ENCODE measurements at places on chromosomes 11 and 22. TPM values are rescaled to one million over a fixed set of nuclear protein-coding genes. Genes with fewer than 3 reads are reported as not detected.

DNA sequence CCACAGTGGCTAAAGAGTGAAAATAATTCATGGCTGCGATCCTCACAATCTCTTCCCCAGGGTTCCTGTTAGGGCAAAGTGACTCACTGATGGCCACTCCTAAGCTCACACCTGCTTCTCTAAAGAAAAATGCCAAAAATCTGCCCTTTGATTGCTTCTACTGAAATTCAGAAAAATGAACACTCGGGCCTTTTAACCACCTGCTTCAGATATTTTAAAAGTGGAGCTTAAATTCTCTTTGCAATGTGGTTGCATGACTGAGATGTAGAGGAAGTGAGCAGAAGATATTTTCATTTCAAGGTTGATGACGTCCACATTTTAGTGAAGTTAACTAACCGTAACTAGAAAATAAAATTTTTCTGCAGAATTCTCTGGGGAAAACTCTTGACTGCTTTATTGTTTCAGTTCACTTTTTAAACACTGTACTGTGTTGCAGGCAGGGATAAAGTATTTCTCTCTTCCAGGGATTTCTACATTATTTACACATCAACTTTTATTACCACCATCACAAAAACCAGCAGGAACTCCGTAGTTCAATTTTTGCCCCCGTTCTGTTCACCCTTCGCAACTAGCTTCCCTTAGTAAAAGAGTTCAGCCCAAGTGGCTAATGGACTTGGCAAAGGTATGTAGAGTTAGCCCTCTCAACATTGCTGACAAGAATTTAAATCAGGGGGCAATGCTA, 8.5 kb downstream of the RAB30 start:
- H3K4me1 ChIP-seq, result peaks cover 11% of the 10 kb centered on the region
- peak overlapping the region; percentile 65 for H3K4me3 ChIP-seq
- peak overlapping the region; percentile 14 for H3K27ac ChIP-seq
- no peaks in the 10 kb centered on the region for H3K27me3 ChIP-seq
- no peaks in the 10 kb centered on the region for H3K36me3 ChIP-seq

GRCh38 chr11:26580929-26581328, 8.9 kb upstream of the MUC15 start:
- no peaks in the 10 kb centered on the region for H3K27me3 ChIP-seq
- H3K4me3 ChIP-seq, result no peak overlapping the region
- H3K36me3 ChIP-seq, result no peaks in the 10 kb centered on the region
- H3K4me1 ChIP-seq, result no peaks in the 10 kb centered on the region
- DNase-seq, result no peak

- H3K4me1 ChIP-seq, result no peaks in the 10 kb centered on the region
- no peaks in the 10 kb centered on the region for H3K27me3 ChIP-seq
- H3K36me3 ChIP-seq, result peaks cover 21% of the 10 kb centered on the region
- no peak overlapping the region for H3K27ac ChIP-seq
- no peak overlapping the region for H3K4me3 ChIP-seq
These were observed 10.5 kb downstream of the COMMD9 start for GRCh38 chr11:36278531-36279282.

DNA sequence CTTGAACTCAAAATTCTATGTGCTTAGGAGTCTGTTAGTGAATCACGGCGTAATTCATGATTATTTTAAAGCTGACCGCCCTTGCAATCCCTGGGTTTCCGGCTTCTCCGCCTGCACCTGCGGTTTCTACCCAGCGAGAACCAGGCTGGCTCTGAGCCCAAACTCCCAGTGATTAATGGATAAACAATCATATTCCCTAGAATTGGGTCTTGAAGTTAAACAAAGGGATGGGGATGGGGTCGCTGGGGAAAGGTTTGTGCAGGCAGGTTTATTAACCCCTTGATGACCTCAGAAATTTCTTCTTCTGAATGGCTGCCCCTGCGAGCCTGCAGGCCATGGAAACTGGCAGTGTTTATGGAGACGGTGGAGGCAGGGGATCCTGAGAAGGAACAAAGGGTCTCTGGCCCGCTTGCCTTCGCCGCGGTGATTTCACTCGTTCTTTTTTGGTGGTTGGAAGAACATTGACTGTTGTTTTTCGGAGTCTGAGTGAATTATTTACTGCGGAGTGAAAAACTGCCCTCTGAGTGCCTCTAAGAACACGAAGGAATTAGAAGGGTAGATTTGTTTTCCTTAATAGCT, 1000.3 kb downstream of the BRD1 start:
- no peaks in the 10 kb centered on the region for H3K36me3 ChIP-seq
- no peak overlapping the region for H3K27ac ChIP-seq
- H3K27me3 ChIP-seq, result no peaks in the 10 kb centered on the region
- no peak overlapping the region for H3K4me3 ChIP-seq
- DNase-seq, result no peak

DNA sequence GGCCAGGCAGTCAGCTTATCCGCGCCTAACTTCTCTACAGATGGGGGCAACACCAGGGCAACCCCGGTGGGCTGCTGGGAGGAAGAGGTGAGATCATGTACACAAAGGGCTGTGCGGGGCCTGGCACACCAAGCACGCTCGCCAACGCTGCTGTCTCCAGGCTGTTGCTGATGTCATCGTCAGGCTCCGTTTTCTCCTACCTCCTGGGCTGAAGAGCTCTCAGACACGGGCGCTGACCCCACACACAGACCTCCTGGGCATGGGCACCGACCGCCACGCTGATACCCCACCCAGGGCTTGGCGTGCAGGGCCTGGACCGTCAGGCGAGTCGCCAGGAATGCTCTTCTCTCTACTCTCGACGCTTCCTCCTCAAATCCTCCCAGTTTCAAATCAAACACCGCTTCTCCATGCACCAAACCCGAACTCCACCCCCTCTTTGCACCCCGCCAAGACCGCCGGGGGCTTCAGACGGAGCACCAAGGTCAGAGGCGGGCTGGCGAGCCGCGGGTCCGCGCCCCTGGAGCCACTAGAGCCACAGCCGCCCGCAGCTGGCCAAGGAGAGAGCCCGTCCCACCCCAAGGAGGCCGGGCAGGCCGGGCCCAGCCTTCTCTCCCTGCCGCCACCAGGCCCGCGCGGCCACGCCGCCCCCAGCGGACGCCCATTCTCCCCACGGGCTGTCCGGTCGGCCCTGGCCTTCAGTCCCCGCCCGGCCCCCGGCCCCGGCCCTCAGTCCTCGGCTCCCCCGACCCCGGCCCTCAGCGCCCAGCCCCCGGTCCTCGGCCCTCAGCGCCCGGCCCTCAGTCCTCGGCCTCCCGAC, 772 bp downstream of the SBF1 start:
- H3K4me1 ChIP-seq, result peaks cover 53% of the 10 kb centered on the region
- H3K4me3 ChIP-seq, result peak overlapping the region; percentile 94
- no peaks in the 10 kb centered on the region for H3K36me3 ChIP-seq
- no peaks in the 10 kb centered on the region for H3K27me3 ChIP-seq
- H3K27ac ChIP-seq, result peak overlapping the region; percentile 44

- no peaks in the 10 kb centered on the region for H3K36me3 ChIP-seq
- H3K4me1 ChIP-seq, result no peaks in the 10 kb centered on the region
- no peak overlapping the region for H3K27ac ChIP-seq
- DNase-seq, result no peak
- H3K27me3 ChIP-seq, result no peaks in the 10 kb centered on the region
- no peak overlapping the region for H3K4me3 ChIP-seq
These were observed 1092.2 kb downstream of the TBC1D22A start for GRCh38 chr22:47854680-47855079.

- no peaks in the 10 kb centered on the region for H3K27me3 ChIP-seq
- H3K27ac ChIP-seq, result peak overlapping the region; percentile 44
- peak overlapping the region; percentile 62 for H3K4me3 ChIP-seq
- H3K36me3 ChIP-seq, result no peaks in the 10 kb centered on the region
These were observed 2.1 kb upstream of the DGKZ start for GRCh38 chr11:46345131-46345597.

The LDHA gene
- total RNA-seq, result 495 TPM

The B3GAT1 gene
- total RNA-seq, result not detected

Measured in thoracic aorta (tissue), 2 donors.